ENCODE measurements at places on chromosomes 4 and X.
A peak's percentile ranks its signal among the peaks of the same experiment; 100 is the strongest.

- no peak for DNase-seq
Measured at GRCh38 chr4:174320494-174321199, 36.9 kb downstream of the CEP44 start.

- no peak for DNase-seq
Measured at GRCh38 chr4:7910952-7911578, 28.6 kb downstream of the AFAP1 start.

DNA sequence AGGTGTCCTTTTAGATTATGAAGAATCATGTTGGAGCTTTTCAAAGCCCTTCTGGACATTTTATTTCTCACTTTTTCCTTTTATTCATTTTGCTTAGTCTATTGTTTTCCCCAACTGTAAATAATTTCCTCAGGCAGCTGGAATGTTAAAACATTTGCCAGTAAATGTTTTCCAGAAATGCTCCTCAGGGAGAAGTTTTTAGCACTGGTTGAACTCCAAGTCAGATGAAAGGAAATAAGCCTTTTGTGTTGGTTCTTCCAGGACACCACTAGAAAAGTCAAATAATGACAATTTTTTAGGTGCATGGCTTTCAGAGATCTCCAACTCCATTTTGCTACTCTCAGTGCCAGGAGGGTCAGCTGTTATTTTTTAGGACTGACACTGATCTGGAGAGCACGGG is 127.9 kb downstream of the IL13RA2 start:
- DNase-seq, result no peak

DNA sequence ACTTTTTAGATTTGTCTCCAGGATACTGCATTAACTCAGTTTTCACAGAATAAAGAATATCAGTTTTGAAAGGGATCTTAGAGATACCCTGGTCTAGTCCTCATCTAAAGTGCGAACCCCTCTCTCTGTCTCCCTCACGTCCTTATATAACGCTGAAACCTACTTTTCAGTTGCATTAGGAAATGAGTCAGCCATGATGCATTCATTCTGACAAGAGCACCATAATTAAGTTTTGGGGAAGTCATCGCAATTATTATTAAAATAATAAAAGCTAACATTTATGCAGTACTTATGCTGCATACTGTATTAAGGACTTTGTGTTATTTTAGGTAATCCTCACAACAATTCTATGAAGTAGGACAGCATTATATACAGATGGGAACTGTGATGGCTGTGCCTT is 116.1 kb downstream of the REELD1 start:
- DNase-seq, result no peak

- DNase-seq, result no peak
Measured at GRCh38 chrX:104668550-104668949, 102.6 kb downstream of the IL1RAPL2 start.

- DNase-seq, result no peak
Measured at GRCh38 chr4:176270669-176271068, 1.6 kb upstream of the ASB5 start.

DNA sequence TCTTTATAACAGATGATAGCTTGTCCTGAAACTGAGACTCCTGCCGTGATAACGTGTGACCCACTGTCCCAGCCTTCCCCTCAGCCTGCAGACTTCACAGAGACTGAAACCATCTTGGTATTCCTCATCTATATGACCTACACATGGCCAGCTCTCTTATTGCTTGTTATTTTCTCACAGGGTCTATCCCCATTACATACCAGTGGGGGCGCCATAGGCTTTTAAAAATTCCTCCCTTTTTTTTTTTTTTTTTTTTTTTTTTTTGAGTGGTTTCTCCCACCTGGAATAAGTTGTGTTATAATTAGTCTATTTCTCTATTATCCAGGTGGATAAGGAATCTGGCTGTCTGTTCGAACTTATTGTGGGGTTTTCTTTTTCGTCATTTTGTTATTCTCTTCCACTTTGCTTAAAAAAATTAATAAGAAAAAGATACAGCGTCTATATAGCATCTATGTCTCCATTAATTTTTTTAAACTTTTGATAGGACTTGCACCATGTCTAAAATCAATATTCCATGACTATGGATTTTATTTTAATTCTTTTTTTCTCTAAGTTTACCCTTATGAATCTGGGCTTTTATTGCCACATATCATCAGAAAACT is 47.2 kb downstream of the GYG2 start:
- no peak for DNase-seq

GRCh38 chr4:59818656-59819055 is 1381.5 kb upstream of the ADGRL3 start:
- no peak for DNase-seq

GRCh38 chr4:153521478-153521877 is 55.3 kb downstream of the TMEM131L start:
- no peak for DNase-seq

- DNase-seq, result no peak
Measured at GRCh38 chr4:95778666-95779065, 61.2 kb upstream of the PDHA2 start.

DNA sequence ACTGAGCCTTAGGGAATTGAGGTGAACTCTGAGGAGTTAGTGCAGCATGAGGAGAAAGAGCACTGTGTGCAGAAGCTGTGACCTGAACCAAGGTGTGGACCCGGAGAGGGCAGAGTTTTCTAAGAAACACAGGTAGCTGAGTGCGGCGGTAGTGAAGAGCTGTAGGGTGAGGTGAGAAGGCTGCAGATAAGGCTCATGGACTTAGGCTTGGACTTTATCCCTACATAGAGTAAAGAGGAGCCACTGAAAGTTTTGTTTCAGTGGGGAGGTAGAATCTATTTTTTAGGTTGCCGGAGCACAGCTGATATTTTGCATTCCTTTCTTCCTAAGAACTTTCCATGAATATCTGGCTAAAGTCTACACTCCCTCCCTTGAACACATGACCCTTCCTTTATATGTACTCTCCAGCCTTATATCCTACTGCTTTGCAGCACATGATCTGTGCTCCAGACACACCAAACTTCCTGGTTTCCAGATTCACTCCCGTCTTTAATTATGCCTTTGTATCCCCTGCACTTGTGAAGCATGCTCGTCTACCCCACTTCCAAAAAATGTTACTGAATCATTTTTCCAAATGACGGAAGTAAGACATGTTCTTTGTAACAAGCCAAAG is 10.6 kb upstream of the PGRMC2 start:
- no peak for DNase-seq

DNA sequence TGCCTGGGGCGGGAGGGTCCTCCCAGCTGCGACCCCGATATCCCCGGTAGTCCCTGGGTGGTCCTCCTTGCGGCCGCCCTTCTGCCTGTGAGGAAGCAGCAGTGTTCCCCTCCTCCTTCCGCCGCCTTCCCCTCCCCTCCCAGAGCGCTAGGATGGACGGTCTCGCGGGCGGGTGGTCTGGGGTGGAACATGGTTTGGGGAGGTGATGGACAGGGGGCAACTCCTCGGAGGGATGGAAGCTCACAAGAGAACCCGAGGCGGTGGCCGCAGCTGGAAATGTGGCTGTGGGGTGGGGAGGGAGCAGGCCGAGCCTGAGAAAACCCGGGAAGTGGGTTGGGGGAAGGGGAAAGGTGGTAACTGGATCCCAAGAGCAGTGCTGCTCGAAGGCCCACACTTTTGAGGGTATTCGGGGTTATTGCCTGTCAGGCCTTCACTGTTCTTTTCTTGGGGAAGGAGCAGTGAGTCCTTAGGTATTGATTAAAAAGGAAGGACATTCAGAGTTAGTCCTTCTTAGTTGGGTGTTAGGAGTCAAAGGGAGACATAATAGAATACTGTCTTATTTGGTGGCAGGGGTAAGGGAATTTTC is 581 bp downstream of the UBE2K start:
- peak; percentile 35 for DNase-seq

DNA sequence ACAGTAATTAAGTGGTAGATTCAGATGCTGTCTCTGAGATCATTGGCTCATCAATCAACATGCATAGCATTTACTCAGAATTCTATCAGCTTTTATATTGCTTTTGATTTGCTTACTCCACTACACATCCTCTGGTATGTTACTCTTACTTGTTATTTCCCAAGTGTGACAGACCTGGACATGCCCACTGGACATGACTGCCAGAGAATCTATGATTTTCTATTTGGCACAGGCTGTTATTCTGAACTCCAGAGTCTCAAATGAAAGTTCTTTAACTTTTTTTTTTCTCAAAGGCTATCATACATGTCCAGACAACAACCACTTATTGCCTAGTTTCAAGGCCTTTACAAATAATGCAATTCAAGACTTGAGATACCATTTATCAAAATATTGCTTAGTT is 116.1 kb upstream of the ARHGAP24 start:
- DNase-seq, result no peak

DNA sequence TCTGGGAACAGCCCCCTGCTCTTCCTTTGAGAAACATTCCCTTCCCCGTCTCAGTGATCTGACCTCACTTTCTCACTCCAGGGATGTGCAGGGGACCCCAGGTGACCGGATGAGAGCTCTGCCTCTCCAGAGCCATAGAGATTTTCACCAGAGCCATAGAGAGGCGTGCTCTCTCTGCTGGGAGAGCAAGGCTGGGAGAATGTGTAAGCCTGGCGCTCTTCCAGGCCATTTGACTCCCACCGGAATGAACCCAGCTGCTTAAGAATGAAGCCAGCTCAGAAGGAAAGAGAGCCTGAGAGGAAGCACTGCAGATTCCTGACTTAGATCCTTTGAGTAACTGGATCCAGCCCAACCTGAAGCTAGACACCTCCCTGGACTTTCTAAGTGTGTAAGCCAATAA is 106.4 kb downstream of the DHX15 start:
- no peak for DNase-seq

DNA sequence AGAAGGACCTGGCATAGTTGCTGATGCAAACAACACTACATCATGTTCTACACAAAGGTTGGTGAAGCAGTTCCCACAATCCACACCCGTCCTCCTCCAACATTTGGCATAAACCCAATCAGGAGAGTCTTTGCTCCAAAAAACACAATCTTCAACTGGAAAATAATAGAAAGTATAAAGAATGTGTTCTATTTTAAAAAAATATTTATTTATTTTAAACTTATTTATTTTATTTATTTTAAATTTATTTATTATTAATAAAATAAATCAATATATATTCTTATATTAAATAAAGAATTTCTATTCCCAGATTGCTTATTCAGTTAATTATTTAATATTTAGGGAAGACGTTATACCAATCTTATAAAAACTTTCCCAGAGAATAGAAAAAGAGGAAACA is 1753.7 kb upstream of the AGA start:
- no peak for DNase-seq

DNA sequence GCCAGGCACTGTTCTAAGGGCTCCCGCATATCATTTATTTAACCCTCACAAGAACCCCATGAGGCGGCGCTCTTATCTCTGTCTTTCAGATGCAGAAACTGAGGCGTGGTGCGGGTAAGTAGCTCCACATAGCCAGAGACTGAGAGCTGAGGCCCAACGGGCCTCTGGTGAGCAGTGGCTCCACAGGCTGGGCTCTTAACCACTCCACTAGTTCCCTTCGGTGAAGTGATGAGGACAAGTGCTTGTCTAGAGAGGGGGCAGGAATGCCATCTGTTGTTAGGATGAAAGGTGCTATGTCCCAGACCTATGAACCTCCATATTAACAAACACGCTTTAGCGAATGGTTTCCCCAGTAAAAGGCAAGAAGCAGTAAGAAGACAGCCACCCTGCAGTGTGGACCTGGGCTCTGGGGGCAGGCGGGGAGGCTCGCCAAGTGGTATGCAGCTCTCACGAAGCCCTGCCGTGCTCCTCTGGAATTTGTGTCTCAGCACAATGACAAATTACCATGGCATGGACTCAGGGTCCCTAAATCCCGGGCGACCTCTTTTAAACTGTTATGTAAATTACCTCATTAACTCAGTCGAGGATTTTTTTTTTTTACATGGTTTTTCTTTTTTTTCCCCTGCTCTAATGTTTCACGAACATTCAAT is 20.9 kb upstream of the S100G start:
- no peak for DNase-seq

- DNase-seq, result no peak
Measured at GRCh38 chr4:15005474-15006115, 3.3 kb downstream of the CPEB2 start.

DNA sequence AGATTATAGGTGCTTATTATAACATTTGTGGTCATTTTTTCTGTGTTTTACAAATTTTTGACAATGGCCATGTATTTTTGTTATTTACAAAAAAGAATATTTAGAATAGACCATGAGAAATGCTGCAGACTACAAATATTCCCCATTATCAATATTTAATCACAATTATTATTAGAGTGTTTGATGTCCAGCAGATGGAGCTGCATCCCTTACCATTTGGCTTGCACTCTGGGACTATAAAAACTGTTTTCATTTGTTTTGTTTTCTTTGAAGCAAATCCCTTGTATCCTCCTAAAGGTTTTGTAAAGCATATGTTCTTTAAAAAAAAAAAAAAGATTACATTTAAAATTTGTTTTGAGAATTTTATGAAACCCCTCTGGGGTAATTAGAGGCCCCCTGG is 85.6 kb upstream of the CXorf66 start:
- DNase-seq, result no peak

GRCh38 chr4:141913928-141914327 is 277.5 kb downstream of the IL15 start:
- no peak for DNase-seq

GRCh38 chrX:11129534-11130105 is 18.5 kb downstream of the HCCS start:
- no peak for DNase-seq

GRCh38 chrX:135114392-135114791 is 5.9 kb downstream of the ETDB start:
- DNase-seq, result no peak

DNA sequence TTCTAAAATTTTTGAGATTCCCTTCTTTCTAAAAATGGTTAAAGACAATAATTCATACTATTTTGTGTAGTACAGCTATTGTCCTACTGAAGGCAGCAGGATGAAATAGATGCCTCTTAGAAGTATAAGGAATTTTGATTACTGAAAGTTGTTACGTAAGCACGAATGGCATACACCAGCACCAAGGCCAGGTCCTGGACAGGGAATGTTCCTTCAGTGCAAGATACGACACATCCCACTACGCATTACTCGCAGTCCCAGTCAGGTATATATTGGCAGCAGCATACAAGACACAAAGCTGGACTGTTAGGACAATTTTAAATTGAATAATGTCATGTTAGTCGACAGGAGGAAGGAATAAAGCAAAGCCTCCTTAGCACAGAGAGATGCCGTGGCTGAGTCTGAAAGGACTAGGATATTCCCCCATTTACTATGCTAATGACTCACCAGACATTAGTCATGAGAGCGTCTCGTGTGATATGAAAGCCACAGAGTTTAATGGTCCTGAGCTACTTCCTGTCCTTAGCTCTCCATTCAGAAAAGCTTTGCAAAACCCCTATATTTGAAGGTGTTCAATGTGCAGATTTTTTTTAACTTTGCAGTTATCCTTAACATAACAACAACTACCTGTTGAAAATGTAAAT is 504.3 kb downstream of the FAM133A start:
- DNase-seq, result no peak

GRCh38 chrX:31092970-31093638 is 21.3 kb upstream of the FTHL17 start:
- no peak for DNase-seq

- no peak for DNase-seq
Measured at GRCh38 chr4:108954880-108955279, 192.0 kb upstream of the ETNPPL start.

- no peak for DNase-seq
Measured at GRCh38 chr4:20543131-20543530, 157.1 kb upstream of the PACRGL start.

GRCh38 chr4:186032259-186032658 is 36.7 kb upstream of the TLR3 start:
- no peak for DNase-seq

- no peak for DNase-seq
Measured at GRCh38 chrX:38236901-38237615, 16.4 kb upstream of the SRPX start.

All from HuH-7.5 (cell line).